Kidney (tissue), 22 donors: ENCODE measurements at places on chromosomes 1 and 21.

DNA sequence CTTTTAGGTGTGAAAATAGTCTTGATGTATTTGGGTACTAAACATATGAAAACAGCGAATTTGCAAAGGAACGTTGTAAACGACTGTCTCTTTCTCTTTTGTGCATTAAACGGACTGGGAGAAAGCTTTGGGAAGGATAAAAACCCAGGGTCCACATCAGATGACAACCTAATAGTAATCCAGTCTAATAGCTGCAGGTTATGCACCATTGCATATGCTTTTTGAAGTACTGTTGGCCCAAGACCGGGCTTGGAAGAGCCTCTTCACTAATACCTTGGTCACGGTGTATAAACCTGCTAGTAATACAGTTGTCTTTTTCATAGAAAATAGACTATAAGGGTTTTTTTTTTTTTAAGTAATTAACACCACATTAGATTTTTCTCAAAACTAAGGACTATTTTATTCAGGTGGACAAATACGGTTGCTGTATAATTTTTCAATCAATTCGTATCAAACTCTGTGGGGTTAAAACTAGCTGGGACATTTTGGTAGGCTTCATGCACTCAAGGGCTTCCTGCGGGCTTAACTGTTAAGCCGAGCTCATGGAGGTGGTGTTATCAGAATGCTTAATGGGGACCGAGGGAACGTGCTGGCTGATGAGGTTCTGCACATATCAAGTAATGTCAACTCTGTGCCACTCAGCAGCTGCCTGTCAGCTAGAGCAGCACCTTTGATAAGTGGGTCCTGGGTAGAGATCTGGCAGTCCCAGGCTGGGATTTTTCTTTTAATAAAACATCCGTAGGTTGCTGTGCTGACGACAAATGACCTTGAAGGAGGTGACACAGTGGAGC, 2.1 kb downstream of the RYR2 start:
- peak; percentile 30 for DNase-seq

DNA sequence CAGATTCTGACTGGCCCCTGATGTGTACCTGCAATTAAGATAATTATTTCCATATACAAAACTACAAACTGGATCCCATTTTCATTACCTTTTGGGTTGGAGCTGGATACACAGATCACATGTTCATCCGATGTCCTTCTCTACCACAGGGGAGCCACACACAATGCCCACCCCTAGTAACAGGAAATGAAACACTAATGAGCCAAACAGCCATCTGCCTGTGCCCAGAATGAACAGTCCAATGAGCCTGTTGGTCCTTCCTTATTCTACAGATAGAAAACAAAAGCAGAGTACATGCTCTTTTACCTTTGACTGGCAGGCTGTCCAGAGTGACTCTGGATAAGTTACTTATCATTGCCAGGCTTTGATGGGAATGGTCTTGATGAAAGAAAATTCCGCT, 68.6 kb downstream of the SIPA1L2 start:
- no peak for DNase-seq

GRCh38 chr1:19179597-19180264, 30.3 kb downstream of the UBR4 start:
- DNase-seq: peak; percentile 19

GRCh38 chr21:44065428-44065827, 41.8 kb upstream of the PWP2 start:
- DNase-seq: no peak

GRCh38 chr21:32867597-32867996, 96.0 kb upstream of the PAXBP1 start:
- DNase-seq: no peak

GRCh38 chr1:27891196-27891889, 19.0 kb downstream of the THEMIS2 start:
- DNase-seq: no peak
